ENCODE measurements at places on chromosomes 5 and 9.

GRCh38 chr9:14433351-14434157 is 119.6 kb upstream of the NFIB start:
- no peak for DNase-seq

GRCh38 chr9:99497641-99498040 is 275.6 kb downstream of the SEC61B start:
- no peak for DNase-seq

GRCh38 chr9:135338546-135338945 is 141.0 kb upstream of the PPP1R26 start:
- no peak for DNase-seq

GRCh38 chr5:88452820-88453219 is 184.2 kb upstream of the TMEM161B start:
- no peak for DNase-seq

DNA sequence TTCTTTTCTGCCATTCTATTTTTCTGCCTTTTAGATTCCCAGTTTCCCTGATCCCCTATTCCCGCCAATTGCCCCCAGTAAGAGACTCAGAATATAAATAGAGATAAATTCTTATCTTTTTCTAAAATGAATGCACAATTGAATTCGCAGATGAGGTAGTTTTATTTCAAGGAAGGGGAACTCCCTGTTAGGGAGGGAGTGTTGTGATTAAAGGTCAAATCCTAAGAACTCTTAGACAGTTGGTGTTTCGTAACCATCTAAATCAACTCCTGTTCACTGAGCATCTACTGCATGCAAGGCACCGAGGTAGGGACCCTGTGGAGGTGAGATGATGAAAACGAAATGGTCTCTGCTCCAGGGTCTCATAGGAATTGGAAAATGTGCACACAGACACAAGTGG is 7.7 kb upstream of the MAP3K1 start:
- DNase-seq, result no peak

DNA sequence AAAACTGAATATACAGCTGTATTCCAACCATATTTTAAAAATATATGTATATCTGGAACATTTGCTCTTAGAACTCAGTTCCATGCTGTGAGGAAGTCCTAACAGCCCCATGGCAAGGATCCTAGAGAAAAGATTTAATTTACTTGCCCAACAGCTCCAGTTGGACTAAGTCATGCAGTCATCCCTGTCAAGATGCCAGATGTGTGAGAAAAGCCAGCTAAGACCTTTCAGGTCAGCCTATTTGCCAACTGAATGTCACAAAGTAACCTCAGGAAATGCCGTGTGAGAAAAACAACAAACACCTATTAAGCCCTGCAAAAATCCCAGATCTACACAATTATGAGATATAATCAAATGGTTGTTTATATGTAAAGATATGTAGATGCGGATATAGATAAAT is 416.3 kb downstream of the NR2F1-AS1 start:
- DNase-seq, result no peak

GRCh38 chr9:133278161-133279114 is 3.4 kb upstream of the ABO start:
- DNase-seq, result no peak

- no peak for DNase-seq
Observed at GRCh38 chr5:79971156-79971555, 19.9 kb downstream of the MTX3 start.

DNA sequence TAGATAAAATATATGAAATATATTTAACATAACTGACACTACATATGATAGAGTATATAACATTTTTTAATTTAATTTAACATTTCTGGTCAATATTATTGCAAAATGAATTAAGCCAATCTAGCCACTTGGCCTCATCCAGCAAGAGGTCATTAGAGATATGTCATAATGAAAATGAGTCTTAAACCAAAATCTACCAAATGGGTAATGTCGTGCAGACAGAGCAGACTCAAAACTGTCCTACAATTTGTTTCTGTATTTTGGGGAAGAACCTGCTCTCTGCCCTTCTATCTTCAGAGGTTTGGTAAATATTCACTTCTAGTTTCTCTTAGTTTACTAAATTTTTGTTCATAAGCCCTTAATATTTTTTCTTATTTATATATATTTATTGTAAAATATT is 61.4 kb downstream of the ARHGEF28 start:
- DNase-seq, result no peak

DNA sequence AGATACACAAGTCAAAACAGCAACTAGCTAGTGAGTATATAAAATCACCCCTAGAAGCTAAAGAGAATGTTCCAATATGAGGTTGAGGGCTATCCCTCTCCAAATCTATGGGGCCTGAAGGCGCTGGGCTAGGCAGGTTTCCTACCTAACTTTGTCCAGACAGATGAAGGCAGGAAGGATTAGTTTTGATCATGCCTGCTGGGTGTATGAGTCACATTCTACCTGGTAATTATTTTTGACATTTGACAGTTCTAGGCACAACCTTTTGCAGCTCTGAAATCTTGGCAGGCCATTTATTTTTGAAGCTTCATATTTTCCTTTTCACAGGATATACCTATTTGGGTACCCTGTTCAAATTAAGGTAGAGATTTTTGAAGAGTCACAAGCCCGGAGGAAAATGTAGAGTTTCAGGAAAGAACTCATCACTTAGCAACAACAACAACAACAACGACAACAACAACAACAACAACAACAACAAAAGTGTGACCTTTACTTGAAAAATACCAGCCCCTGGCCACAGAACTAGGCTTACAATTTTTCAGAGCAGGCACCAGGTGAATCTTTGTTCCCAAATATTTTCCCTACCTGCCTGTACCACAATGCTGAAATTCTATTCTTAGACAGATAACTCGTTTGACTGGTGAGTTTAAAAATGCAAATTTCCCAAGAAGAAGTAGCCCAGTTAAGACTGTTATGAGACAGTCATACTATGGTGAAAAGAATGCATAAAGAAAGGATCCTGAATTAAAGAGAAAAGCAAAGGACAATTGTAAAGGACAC is 175.5 kb upstream of the TUT7 start:
- no peak for DNase-seq

DNA sequence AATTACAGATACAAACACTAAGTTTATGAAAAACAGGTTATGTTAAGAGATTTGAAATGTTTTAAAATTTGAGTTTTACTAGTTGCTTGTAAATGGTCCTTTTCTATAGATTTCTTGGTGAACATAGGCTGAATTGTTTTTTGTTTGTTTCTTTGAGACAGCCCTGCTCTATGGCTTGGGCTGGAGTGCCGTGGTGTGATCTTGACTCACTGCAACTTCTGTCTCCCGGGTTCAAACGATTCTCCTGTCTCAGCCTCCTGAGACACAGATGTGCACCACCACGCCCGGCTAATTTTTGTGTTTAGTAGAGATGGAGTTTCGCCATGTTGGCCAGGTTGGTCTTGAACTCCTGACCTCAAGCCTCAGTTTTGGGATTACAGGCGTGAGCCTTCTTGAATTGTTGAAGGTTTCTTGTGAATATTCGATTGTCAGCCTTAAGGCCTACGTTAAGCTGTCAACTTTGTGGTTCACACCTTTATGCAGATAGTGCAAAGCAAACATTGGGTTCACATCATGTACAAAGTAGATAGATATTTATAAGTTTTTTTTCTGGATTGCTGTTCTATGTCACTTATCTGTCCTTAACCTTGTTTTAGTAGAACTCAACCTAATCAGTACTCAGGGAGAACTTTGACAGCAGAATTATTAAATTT is 26.2 kb downstream of the UHRF2 start:
- DNase-seq, result no peak

Measured in activated naive CD4-positive, alpha-beta T cell (primary cell).